HAP-1 (cell line): ENCODE measurements at places on chromosomes 3 and 15.
A peak's percentile ranks its signal among the peaks of the same experiment; 100 is the strongest.

GRCh38 chr3:196969660-196970546, 1.3 kb upstream of the PIGZ start:
- DNase-seq, result peak; percentile 79

GRCh38 chr3:188979669-188980310, 192.0 kb upstream of the TPRG1 start:
- peak; percentile 63 for DNase-seq

DNA sequence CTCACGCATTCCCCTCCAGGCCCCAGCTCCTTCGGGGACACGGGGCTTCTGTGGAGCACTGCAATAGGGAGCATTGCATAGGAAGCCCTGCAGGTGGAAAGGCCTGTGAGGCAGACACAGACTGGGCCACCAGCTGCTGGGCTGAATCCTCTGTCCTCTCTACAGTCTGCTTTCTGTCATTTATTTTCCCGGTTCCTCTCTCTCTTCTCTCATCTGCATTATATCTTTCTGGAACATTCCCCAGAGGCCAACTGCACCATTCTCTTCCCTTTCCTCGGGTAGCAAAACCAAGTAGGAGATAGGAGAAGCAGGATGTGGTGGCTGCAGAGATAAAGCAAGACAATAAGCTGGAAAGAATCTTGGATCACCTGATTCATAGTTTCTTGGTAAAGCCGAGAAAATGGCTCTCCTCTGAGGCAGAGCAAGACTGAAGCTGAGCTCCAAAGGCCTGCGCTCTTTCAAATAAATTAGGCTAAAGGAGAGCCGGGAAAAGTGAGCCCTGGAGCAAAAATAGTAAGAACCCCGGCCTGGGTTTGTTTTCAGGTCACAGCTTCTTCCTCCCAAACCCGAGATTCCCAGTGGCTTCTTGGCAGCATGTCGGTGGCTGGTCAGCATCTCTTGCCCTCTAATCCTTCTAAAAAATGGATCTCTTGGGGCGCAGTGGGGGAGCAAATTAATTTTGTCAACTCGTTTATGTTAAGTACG, 5.3 kb downstream of the TM4SF4 start:
- no peak for DNase-seq

DNA sequence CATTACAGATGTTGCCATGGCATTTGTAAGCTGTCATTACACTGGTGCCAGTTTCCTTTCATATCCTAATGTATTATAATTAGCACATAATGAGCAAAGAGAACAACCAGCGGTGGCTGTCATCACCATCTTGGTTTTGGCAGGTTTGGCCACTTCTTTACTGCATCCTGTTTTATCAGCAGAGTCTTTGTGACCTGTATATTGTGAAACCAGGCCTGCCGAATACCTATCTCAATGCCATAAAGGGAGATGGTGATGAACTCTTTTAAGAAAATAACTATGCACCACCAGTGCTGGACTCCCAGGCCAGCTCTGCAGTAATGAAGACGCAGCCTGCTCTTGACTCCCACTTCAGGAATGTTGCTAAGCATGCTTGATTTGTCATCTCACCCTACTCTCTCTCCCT, 458.1 kb upstream of the NR2F2 start:
- DNase-seq, result no peak

GRCh38 chr15:45635191-45635638, 386 bp downstream of the SQOR start:
- DNase-seq, result peak; percentile 81

DNA sequence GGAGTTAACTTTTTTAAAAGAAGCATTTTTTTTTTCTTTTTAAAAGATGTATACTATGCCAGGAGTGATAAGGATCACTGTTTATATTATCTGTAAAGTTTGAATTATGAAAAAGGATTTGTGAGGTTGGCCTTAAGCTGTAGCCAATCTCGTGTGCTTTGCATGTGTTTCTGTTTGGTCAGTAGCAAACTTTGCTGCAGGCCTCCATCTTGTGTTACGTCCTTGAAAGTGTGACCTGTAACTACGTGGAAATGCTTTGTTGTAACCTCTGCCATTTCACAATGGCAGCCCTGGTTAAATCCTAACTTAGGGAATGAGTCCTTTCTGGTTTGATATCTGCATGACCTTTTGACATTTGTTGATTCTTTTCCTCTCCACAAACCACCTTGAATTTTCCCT, 1345.6 kb downstream of the NSUN3 start:
- no peak for DNase-seq

- DNase-seq, result peak; percentile 24
Observed at GRCh38 chr3:169148448-169149348, 514.8 kb downstream of the MECOM start.

DNA sequence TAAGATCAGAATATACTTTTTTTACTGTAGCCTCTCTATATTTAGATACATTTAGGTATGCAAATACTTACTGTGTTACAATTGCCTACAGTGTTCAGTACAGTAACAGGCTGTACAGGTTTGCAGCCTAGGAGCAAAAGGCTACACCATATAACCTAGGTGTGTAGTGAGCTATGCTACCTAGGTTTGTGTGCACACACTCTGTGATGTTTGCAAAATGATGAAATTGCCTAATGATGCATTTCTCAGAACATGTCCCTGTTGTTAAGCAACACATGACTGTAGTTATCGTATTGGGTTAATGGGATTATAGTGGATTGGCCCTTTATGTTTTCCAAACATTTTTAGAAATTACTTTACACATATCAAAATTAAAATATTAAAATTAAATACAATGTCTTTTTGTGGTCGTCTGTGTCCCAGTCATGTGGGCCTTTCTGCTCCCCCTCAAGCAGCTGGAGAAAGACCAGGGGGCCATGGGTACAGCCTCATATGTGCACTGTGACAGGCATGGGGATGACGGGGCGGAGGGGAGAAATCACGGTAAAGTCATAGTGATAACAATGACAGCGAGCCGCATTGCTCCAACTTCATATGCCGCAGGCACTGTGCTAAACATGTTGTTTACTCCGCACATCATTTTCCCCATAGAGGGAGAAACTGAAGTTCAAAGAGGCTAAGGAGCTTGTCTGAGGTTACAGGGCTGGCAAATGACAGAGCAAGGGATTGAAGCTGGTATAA, 27.4 kb upstream of the PLA2G4E start:
- DNase-seq, result no peak

DNA sequence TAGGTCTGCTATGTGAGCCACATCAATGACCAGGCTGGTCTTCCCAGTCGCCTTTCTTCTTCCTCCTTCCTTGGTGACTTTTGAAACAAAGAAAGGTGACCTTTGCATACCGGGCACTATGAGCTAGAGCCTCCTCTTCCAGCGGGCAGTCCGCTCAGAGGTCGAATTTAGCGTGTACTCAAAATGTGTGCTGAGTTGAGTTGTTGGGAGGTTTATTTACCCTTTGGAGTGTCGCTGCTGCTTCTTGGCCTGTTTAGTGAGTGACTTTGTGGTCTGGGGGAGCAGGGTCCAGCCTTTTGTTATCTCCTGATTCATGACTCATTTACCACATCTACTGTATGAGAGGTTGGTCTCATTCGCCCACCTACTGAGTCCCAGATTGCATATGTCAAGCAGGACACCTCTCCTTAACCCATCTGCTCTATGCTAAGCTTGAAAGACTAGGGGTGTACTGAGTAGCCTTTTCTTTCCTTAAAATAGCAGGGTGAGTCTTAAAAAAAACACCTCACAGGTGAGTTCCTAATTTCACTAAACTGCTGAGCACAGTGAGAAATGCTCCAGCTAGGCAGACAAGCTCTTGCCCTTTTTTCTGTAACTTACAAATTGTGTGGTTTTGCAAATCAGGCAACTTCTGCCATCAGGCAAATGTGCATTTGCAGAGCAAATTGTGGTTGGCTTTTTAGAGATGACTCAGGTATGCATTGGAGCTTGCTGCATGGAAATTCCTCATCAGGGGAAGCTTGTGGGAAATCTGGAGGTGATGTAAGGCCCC, 3.2 kb upstream of the SIAH2 start:
- DNase-seq, result no peak

DNA sequence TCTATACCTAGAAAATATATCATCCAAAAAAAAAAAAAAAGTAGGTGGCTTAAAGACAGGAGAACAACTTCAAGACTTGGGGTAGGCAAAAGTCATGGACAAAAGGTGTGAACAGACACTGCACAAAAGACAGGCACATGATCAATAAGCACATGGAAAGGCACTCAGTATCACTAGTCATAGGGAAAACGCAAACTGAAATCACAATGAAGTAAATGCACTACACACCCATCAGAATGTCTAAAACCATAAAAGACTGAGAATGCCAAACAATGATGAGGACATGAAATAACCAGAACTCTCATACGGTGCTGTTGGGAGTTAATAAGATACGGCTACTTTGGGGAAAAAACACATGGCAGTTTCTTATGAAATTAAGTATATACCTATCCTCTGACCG, 40.0 kb downstream of the CHSY1 start:
- no peak for DNase-seq

DNA sequence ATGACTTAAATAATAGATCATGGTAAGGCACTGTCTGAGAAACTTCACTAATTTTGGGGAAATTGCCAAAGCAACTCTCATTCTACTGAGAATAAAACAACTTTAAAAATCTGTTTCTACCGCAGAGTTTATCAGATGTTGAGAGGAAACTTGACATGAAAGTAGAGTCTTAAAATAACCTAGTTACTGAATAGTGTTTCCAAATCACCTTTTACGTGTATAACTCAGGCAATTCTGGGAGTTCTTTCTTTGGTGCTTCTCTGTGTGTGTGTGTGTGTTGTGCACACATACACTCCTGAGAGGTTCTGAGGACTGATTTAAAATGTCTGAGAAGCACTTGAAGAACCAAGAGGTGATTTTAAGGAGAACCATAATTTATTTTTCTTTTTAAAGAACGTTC, 236.6 kb downstream of the SV2B start:
- DNase-seq, result no peak

GRCh38 chr3:136805795-136806194, 13.1 kb upstream of the SLC35G2 start:
- no peak for DNase-seq

GRCh38 chr3:150180334-150180733, 209.6 kb upstream of the PFN2 start:
- DNase-seq, result no peak

DNA sequence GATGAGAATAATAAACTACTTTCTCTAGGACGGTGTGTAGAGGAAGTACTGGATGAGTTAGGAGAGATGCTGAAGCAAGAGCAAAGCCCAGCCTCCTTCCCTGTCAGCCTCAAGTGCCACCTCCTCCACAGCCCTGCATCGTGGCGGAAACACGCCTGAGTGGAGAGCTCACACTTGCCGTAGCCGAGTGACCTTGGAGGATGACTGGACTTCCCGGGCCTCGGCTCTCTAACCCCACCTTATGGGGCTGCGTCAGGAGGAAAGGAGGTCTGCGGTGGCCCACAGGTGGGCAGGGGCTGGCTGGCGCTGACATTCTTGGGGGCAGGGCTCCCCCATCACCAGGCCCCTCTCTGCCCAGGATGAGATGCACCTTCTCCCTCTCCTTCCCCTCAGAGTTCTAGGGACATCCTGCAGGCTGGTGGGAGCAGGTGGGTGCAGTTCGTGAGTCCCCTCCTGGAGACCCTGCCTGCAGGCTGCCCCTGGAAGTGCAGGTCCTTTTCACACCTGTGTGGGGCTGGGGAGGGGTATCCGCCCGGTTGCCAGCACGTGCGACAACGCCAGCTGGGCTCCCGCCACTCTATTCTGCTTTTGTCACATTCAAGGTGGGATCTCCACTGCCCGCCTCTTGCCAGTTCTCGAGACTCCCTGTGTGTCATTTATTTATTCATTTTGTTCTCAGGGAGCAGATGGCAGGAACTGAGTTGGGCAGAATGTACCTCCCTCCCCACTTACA, 175.2 kb downstream of the MEGF11 start:
- no peak for DNase-seq

DNA sequence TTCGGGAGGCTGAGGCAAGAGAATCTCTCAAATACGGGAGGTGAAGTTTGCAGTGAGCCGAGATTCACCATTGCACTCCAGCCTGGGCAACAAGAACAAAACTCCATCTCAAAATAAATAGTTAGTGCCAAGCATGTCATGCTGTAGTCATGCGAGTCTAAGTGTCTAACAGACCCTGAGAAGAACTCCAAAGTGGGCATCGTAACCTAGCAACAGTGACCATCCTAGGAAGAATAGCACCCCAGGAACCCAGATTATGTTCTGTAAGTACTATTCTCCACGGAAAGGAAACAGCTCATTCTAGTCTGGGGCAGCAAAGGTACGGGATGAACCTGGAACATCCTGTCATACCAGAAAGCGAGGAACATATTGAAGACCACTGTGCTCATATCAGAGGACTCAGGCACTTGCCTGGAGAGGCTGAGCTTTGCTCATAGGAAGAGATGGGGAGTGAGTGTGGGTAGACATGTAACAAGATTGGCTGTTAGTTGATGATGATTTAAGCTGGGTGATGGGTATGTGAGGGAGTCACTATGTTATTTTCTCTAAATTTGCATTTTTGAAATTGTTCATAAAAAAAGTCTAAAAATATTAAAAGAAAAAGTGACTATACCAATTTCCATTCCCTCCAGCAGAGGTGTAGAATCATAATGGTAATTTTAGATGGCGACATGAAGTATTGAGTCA, 31.7 kb downstream of the BCL2L10 start:
- DNase-seq, result no peak

GRCh38 chr3:134035836-134036235, 6.1 kb upstream of the SLCO2A1 start:
- no peak for DNase-seq

DNA sequence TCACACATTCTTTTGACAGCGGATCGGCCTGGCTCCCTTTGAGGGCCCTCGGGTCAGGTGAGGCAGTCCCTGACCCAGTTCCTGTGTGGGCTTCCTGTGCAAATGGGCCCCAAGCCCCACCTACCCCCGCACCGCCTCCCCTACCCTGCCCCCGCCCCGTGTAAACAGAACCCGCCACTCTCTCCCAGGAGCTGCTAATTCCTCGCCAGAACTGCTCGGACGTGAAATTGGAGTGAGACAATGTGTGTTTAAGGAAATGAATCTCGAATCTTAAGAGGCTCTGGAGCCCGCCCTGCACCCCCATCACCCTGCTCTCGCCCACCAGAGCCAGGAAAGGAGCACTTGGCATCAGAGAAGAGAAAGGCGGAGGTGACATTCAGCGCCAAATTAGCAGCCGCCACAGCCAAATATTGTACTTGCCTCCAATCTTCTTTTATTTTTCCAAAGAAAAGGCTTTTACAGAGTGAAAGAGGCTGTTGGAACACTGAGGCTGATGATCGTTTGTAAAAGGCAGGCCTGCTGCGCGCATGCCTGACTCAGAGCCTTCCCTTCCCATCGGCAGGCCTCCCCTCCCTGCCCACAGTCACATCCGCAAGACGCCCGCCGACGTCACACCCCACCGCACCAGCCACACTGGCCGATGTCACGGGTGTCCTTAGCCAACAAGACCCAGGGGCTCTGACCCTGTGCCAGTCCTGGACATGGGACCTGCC, 53.1 kb downstream of the CACNA2D2 start:
- DNase-seq, result no peak

DNA sequence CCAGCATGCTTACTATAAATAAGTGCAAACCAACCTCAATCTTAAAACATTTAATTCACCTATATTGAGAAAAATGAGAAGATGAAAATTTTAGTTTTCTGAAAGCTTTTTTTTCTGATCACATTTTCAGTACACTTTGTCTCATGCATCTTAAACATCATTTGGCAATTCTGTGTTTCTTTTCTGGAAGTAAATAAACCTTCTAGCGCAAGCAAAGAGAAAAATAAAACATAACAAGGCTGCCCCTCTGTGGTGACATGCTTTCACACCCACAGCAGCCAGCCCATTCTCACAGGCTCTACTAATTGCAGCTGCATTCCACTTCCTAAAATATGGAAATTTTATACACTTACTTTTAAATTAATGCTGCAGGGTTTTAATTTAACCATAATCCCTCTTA, 90.1 kb downstream of the NEK10 start:
- peak; percentile 45 for DNase-seq
